Stimulated activated CD4-positive, alpha-beta T cell treated with anti-CD3 and anti-CD28 coated beads, Interleukin-1b, Interleukin-23, amount 100 ng/mL, for 48 hours (primary cell): ENCODE measurements at places on chromosomes 5 and 9.

GRCh38 chr5:97062046-97062445, 80.4 kb downstream of the LIX1 start:
- DNase-seq = no peak

- no peak for DNase-seq
These were observed 215.8 kb downstream of the CEMIP2 start for GRCh38 chr9:71552480-71552879.

GRCh38 chr9:94729199-94729598, 2.7 kb downstream of the AOPEP start:
- no peak for DNase-seq

DNA sequence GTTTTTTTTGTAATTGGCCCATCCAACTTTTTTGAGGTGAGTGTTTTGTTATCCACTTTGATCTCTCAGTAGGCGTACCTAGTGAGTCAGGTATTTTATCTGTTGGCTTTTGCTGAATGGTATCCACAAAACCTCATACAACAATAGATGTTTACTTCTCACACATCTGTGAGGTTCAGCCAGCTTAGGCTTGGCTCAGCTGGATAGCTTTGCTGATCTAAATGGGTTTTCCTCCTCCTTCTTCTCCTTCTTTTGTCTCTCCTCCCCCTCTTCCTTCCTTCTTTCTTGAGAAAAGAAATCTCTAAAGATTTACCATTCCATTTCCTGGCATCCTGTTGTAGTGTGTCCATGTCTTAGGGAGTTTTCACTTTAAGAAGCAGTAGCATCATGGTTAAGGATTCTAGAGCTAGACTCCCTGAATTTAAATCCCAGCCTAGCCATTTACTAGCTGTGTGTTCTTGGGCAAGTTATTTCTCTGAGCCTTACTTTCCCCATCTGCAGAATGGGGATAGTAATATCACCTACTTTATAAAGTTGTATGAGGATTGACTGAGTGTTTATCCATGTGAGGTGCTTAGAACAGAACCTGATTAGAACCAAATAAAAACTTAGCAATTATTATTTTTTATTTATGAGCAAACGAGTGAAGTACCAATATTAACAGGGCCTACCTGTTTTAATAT, 126.3 kb downstream of the ARHGAP26 start:
- DNase-seq = no peak

GRCh38 chr5:89279391-89280036, 396.5 kb upstream of the MEF2C start:
- DNase-seq = no peak

- no peak for DNase-seq
These were observed 81.9 kb upstream of the RPS23 start for GRCh38 chr5:82360022-82360421.

- no peak for DNase-seq
These were observed 275.6 kb upstream of the SLC30A5 start for GRCh38 chr5:68818057-68818695.

GRCh38 chr9:110050925-110051355, 157.0 kb downstream of the C9orf152 start:
- DNase-seq = no peak
